GM23248 (cell line): ENCODE measurements at places on chromosomes 3 and 15. TPM values are rescaled to one million over a fixed set of nuclear protein-coding genes. Genes with fewer than 3 reads are reported as not detected.

The ABHD2 gene
- 24.2 and 28.7 TPM in 2 replicates for total RNA-seq

The CHDH gene
- 0.11 and 0.13 TPM in 2 replicates for total RNA-seq

The LRRC31 gene
- total RNA-seq = not detected in 2 replicates

The NEIL1 gene
- 2.9 and 15.9 TPM in 2 replicates for total RNA-seq

The EEF1AKMT4 gene
- 4.0 and 7.2 TPM in 2 replicates for total RNA-seq

The ALDH1L1 gene
- not detected in 2 replicates for total RNA-seq

The OR5H6 gene
- not detected in 2 replicates for total RNA-seq

The TIGIT gene
- total RNA-seq = not detected in 2 replicates

The MOBP gene
- total RNA-seq = not detected in 2 replicates

The THPO gene
- total RNA-seq = not detected in 2 replicates

The CFAP20DC gene
- total RNA-seq = 1.9 and 8.2 TPM in 2 replicates

The MESP2 gene
- total RNA-seq = not detected in 2 replicates

The RPP14 gene
- total RNA-seq = 14.9 and 15.7 TPM in 2 replicates

The MINAR1 gene
- total RNA-seq = 1.3 and 1.6 TPM in 2 replicates

The ZNF501 gene
- total RNA-seq = 5.4 and 9.0 TPM in 2 replicates
